ENCODE measurements at places on chromosomes 2 and 18.

DNA sequence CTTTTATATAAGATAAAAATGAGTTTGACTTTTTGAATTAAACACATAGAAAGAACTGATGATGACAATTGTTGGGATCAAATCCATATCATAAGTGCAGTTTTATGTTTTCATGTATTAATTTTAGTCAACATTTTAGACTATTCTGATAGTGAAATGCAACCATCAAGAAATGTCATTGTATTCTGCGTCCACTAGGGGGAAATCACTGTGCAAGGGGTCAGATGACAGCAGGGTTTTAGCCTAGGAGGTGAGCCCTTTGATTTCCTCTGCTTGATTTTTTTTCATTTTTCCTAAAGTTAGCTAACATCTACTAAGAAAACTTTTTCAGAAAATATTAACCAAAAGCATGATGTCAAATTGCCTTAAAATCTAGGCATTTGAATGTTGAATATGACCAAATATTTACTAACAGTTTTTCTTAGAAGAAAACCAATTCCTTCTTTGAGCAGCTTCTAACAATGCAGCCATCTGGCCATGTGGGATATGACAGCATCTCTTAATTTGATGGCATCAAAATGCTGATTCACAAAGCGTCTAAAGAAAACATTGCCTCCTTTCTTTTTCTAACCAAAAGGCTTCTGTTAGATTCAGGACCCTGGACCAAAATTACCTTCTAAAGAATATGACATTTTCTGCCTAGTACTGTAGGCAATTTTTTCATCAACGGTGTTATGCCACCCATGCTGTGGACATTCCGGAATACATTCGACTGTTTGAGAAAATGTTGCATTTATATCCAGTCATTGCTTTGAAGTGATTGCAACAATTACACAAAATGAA, 141.5 kb downstream of the SPHKAP start:
- ATAC-seq: no peak

- ATAC-seq: peak; percentile 75
Measured at GRCh38 chr2:153478289-153479261, at the start of gene RPRM. Gene RPRM, minus strand, starts transcription at chr2:153478762. Its CDS starts 197 bp downstream, at chr2:153478565.

GRCh38 chr2:40625849-40626248, 174.0 kb upstream of the SLC8A1 start:
- ATAC-seq: no peak

DNA sequence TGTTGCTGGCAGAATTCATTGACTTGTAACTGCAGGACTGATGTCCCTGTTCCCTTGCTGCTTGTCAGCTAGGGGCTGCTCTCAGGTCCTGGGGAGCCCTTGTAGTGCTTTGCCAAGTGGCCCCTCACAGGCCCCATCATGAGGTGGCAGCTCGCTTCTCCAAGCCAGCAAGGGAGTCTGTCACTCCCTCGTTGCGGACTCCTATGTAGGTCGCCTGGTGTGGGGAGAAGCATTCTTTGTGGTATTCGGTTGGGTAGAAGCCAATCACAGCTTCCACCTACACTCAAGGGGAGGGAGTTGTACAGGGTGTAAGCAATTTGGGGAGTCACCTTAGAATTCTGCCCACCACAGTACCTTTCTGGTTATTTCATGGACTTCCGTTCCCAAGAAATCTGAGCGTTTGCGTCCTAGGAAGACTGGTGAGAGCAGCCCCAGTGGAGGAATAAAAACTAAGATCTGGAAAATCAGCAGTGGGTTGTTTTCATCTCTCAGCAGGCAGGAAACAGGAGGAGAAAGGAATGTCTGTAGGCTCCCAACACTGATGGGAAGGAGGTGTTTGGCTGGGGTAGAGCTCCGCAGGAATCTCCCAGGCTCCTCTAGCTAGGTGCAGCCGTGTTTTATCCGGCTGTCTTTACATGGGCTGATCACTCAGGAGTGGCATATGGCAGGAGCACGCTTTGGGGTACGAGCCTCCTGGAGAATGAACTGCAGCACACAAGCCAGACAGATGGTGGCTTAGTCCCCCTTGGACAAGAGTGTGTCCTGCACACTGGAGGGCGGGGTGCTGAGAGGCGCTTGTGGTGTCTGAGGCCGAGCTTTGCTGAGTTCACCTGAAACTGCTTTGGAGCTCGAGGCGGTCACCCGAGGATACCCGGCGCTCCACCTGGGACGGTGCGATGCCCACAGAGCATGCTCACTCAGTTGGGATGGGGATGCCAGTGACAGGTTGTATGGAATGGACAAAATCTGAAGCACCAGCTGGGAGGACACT, 58.3 kb downstream of the LDLRAD4 start:
- no peak for ATAC-seq
